ENCODE measurements at places on chromosomes 2 and 18. TPM values are rescaled to one million over a fixed set of nuclear protein-coding genes. Genes with fewer than 3 reads are reported as not detected.

DNA sequence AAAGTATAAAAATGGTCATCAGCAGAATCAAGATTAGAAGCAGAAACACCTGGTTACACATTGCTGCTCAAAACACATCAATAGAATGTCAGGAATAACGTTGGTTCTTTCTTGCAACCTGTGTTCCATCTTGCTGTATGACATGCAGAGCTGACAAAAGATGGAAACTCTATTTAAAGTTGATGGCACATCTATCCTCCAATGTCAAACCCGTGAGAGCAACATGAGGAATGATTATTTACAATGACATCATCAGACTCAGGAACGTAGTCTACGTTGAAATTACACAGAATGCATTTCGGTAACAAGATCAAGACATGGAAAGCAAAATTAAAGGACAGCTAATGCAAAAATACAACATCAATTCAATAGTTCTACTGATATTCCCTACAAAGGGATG lies 26.2 kb upstream of the TTN start:
- DNase-seq: no peak

DNA sequence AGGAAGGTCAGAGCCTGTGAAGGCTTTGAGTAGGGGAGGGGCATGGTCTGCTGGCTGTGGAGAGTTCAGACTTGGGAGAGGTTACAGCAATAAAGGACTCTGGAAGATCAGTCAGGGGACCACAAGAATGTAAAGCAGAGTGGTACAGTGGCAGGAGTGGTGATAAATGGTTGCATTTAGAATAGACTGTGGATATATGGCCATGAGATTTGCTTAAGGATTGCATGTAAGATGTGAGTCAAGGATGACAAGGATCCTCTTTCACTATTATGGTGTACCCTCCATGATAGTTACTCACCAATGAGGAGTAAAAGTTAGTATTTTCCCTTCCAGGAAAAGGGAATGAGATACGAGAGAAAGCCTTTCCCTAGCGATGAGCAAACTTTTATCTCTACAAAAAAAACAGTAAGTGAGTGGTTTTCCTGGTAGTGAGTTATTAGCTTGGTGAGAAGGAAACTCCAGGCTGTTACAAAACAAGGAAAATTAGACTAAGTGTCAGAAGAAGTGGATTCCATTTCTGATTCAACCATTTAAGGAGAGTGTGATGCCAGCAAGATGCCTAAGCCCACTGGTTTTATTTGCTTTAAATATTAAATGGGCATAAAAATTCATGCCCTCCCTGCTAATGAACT lies 818.0 kb upstream of the ACVR2A start:
- DNase-seq: no peak

The MEP1B gene
- not detected for polyA plus RNA-seq

The TCF4 gene
- 206 TPM for polyA plus RNA-seq

DNA sequence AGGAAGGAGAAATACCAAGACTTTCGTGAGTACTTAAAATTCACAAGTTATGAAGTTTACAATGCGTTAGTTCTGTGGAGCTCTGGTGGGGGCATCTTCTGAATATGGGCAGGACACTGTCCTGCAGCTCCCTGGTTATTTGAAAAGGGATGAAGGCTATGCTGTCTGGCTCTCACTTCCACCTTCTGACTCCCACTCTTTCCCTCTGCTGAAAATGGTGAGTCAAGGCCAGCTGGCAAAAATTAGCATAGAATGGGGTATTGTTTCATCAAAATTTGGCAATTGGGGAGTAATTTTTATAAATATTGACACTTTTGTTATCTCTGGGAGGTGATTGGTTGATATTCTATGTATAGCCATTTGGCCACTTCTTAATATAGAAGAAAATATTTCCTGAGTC lies 177.4 kb downstream of the PARD3B start:
- DNase-seq: no peak

The GPR39 gene
- polyA plus RNA-seq: not detected

DNA sequence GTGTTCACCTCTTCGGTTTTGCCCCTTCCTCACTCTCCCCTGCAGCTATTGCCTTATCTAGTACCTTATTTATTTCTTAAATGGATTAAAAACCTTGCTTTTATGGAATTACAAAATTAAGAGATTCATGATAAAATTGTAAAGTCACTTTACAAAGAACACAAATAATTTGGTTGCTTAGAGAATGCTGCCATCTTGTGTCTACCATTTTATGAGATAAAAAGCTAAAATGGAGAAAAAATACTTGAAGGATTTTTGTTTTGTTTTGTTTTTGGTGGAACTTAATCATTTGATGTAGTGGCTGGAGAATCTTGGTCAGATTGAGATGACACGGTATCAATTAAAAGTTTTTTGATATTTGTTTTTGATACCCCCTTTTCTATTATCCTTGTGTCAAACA lies 69.6 kb downstream of the R3HDM1 start:
- no peak for DNase-seq

GRCh38 chr2:197258580-197258979 lies 52.0 kb downstream of the ANKRD44 start:
- peak; percentile 19 for DNase-seq

- no peak for DNase-seq
Observed at GRCh38 chr18:60445341-60445740, 72.8 kb upstream of the MC4R start.

The ALK gene
- polyA plus RNA-seq: not detected

GRCh38 chr2:191789796-191790195 lies 57.1 kb downstream of the CAVIN2 start:
- DNase-seq: no peak

All from naive B cell (primary cell).